Left renal pelvis (tissue), 4 donors: ENCODE measurements at places on chromosomes 1 and 21.

DNA sequence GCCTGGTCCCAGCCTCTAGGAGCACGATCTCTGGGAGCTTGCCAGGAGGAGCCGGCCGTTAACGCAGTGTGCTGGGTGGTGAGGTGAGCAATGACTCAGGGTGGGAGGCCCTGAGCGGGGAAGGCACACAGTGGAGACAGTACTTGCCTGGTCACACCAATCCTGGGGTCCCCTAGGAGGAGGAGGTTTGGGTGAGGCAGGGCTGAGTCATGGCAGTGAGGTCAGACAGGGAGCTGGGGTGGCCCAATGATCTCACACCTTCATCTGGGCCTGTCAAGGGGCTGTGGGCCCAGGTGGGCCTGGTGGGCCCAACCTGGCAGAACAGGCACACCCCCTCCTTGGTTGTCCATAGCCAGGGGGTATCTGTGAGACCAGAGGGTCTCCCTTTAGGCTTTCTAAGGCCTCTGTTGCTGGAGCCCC lies 8.6 kb upstream of the EDN2 start:
- no peak for DNase-seq

DNA sequence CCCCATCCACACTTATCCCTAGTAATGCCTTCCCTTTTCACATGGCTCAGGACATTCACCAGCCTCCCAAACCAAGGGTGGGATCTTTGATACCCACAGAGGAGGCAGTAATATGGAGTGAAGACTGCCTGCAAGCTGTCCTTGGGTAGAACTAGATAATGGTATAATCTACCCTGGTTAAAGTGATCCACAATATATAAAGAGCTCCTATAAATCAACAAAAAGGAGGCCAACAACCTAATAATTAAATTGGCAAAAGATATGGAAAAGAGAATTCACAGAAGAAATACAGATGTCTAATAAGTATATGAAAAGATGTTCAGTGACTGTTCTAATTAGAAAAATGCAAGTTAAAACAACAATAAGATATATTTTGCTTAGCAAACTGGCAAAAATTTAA lies 30.7 kb upstream of the SPOCD1 start:
- DNase-seq, result no peak

DNA sequence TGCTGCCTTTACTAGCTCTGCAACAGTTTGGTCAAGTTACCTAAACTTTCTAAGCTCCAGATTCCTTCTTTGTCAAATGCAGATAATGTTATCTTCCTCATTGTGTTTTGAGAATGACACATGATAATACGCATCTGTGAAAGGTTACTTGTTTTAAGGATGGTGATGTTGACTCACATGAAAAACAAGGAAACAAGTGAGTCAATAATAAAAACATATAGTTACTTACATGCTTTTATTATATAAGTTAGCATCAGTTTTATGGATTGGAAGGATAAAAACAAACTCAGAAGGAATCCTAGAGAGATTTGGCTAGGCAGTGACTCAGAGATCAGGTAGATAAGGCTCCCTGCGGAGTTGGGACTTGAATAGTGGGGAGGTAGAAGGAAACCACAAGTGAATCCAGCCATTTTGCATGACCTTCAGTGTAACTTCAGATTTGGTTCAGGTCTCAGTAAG lies 144.6 kb downstream of the LMO4 start:
- no peak for DNase-seq

DNA sequence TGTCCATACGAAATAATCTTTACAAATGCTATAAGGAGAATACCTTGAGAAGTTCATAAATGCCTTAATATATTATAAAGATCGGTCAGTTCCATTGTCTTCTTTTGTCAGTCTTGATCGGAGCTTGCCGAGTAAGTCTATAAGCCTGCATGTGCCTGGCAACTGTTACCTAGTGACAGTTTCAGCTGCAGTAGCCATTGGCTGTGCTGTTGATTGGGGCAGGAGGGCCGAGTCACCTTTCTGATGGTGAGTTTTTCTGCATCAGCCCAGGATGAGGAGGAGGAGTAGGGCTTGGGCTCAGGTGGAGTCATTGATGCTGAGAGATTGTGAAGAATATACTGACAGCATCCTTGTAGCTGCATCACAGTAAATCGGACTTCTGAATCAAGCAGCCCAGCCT lies 1.9 kb upstream of the GPR52 start:
- DNase-seq, result no peak

DNA sequence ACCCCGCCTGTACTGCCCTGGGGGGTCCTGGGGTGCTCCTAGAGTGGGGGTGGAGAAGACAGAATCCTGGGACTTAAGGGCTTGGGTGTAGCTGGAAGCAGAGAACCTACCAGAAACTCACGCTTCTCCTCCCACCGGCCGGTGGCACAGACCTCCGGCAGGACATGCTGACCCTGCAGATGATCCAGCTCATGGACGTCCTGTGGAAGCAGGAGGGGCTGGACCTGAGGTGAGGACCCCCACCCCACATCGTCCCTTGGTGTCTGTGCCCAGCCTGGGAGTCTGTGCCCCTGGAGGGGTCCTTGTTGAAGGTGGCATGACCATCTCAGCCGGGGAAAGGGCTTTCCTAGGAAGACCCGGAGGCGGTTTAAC lies 70.8 kb downstream of the PIK3CD start:
- DNase-seq, result no peak

GRCh38 chr1:83109692-83110091 lies 889.2 kb downstream of the TTLL7 start:
- DNase-seq, result no peak

GRCh38 chr1:179812501-179813292 lies 64.9 kb downstream of the TOR1AIP2 start:
- no peak for DNase-seq

DNA sequence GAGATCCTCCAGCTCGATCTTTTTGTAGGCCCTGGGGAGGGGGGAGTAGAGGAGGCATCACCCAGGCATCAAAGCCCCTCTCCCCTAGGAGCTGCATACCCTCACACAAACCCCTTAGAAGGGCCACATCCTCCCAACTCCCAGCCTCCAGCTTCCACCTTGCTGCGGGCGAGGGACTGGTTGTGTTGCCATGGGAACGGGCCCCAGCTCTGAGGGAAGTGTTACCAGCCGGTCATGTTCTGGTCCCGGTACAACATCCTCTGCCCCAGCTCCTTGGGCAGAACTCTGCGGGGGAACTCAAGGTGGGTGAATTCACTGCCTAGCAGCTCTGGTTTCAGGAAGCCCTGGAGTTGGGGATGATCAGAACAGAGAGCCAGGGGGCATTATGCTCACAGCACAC lies 4.1 kb downstream of the PPM1J start:
- no peak for DNase-seq

- no peak for DNase-seq
Measured at GRCh38 chr1:169110236-169110635, 3.7 kb downstream of the ATP1B1 start.

DNA sequence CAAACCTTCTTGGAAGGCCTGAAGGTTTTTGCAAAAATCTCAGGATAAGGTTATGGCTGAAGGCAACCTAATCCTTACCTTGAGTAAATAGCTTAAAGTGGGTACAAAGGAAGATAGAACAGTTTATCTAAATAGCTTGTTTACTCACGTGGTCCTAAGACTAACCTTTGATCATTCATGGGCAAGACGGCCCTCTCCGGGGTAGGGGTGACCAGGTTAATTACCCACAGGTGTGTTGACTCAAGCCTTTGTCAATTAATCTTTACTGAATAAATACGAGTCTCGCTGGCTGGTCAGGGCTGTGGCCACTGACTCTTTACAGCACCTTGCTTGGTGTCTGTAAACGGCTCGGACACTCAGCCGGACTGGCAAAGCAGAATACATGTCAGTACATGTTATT lies 10.8 kb downstream of the AADACL4 start:
- DNase-seq, result no peak

GRCh38 chr21:20627594-20627993 lies 370.6 kb upstream of the NCAM2 start:
- no peak for DNase-seq

DNA sequence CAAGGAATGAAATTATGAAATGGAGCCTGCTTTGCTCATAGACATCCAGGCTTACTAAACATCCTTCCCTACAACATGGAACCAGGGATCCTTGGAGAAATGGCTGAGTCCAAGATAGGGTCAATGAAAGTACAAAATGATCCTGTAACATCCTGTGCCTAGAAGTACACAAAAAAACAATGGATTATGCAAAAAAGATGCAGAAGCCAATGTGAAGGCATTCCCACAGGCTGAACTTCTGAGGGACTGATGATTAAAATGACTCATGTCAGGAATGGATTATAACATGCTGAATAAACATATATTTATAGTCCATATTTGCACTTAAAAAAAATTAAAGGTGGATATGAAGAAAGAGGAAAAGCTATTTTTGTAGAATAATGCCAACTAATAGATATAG lies 10.4 kb upstream of the HOOK1 start:
- no peak for DNase-seq

DNA sequence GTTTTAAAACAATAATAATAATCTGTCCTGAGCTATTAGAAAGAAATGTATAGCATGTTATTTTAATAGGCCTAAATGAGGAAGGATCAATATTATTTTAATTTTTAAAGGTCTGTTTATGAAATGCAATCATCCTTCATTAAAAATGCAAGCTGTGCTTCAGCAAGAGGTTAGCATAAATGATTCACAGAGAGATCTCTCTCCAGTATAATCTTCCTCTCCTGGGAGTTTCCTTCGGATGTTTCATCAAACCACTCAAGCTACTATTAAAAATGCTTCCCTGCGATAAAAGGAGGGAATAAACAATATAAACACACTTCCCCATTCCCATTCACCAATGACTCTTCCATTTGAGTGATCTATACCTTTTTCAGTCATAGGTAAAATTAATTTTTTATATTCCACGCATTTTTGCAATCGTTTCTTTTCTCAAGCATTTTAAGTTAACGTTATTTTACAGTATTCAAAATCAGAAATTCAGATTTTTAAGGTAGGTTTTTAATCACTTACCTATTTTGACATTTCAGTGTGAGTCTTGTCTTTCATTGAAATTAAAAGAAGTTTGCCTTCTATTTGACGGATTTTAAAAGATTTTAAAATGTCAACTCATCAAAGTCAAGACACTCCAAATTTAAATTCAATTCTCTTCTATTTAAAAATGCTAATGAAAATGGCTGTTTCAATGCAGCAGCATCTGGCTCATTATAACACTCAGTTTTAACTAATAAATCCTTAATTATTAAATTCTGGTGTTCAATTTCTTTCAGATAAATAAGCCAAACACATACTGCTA lies 64.3 kb downstream of the RERE start:
- no peak for DNase-seq

- no peak for DNase-seq
Measured at GRCh38 chr1:67777016-67777415, 56.3 kb downstream of the GNG12 start.

- no peak for DNase-seq
Measured at GRCh38 chr21:39913706-39914305, 46.6 kb downstream of the PCP4 start.

GRCh38 chr21:33761441-33762036 lies 119.2 kb downstream of the ITSN1 start:
- DNase-seq, result no peak
